CD8-positive, alpha-beta memory T cell (primary cell): ENCODE measurements at places on chromosomes 11 and 22. TPM values are rescaled to one million over a fixed set of nuclear protein-coding genes. Genes with fewer than 3 reads are reported as not detected.

GRCh38 chr11:130992788-130993187 lies 76.5 kb upstream of the SNX19 start:
- no peak for DNase-seq

GRCh38 chr11:93220078-93220477 lies 22.3 kb upstream of the SLC36A4 start:
- DNase-seq = no peak

DNA sequence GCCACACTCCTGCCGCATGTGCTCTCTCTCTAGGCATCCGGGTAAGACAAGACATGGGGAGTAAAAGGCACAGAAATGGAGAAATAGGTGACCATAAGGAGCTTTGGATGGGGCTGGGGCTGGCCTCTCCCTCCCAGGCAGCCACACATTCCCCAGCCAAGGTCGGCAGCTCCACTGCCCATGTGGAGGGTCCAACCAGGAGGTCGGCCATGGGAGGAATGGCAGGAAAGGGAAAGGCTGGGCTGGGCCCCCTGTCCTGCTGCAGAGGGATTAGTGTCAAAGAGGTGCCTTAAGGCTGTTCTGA lies 460 bp upstream of the MUC5AC start:
- DNase-seq = no peak

DNA sequence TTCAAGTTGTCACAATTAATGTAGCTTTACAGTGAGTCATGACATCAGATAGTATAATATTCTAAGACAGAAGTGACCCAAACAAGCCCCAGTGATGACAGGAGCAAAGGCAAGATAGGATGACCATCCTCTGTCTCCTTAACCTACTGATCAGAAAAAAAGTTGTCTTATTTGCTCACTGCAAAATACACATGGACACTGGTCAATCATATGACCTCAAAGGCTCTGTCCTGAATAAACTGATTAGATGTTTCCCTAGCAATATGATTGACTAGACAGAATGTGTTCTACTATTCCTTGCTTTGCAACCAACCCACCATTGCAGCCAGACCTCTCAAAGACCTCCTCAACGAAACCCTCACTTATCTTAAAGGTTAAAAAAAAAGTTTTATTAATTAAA lies 117.4 kb downstream of the SYN3 start:
- DNase-seq = no peak

GRCh38 chr11:69859275-69859934 lies 40.2 kb upstream of the FGF3 start:
- DNase-seq = no peak

- DNase-seq = no peak
Measured at GRCh38 chr11:75656044-75656727, 12.7 kb downstream of the MAP6 start.

DNA sequence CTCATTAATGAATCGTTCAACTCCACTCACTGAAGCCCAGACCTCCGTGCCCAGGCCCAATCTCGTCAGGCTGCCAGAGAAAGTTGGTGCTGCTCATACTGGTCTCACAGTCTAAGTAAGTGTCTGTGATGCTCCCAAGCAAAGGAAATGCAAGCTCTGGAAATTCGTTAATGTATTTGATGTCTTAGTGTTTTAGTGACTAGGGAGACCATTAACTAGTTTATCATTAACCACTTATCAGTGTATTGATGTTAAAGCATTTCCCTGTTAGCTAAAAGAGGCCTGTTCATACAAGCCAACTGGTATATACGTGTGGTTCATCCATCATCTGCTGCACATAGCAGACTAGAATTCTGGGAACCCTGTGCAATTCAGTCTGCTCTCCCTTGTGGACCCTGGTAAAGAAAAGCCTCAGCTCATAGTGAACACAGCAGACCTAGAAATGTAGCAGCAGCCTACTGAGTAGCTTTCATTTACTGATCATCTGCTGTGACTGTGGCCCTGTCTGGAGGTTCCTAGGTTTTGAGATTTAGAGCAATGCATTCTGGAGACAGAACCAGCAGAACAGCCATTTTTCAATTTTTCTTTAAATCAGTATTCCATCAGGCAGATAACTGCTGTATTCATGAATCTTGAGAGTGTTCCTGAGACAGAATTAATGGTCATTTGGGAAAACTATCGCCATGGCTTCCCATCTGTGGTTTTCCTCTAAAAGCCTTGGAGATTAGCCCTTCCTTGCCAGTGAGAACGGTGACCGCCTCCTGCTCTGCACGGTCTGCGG lies 15.7 kb upstream of the AIFM3 start:
- no peak for DNase-seq

- no peak for DNase-seq
Measured at GRCh38 chr22:31635638-31636306, 26.2 kb downstream of the PISD start.

- no peak for DNase-seq
Measured at GRCh38 chr11:35063488-35063931, 75.5 kb upstream of the CD44 start.

- peak; percentile 24 for DNase-seq
Measured at GRCh38 chr11:69515271-69516245, 34.1 kb downstream of the LINC01488 start.

DNA sequence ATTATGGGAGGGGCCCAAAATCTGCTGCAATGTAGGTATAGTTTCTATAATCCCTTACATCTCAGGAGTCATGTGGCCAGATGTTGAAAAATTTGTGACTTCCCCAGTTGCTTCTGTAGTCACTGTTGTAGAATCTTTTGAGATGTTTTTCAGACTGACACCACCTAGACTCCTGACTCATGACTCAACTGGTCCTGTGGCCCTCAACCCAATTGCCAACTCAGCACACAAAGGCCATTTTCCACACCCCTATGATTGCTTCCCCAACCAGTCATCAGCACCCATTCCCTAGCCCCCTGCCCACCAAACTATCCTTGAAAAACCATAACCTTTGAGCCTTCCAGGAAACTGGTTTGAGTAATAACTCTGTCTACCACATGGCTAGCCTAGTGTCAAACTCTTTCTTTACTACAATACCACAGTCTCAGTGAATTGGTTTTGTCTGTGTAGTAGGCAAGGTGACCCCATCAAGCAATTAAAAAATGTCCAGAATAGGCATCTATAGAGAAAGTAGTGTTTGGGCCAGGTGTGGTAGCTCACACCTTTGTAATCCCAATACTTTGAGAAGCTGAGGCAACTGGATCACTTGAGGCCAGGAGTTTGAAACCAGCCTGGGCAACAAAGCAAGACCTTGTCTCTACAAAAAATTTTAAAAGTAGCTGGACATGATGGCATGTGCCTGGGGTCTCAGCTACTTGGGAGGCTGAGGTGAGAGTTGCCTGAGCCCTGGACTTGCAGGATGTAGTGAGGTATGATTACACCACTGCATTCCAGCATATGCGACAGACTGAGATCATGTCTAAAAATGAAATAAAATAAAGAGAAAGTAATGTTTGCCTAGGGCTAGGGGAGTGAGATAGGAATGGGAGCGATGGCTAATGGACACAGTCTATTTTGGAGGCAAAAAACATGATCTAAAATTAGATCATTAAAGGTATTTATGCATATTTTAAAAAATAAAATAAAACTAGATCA lies 24.1 kb upstream of the FEZ1 start:
- DNase-seq = no peak

- no peak for DNase-seq
Measured at GRCh38 chr11:15770798-15771414, 585.4 kb downstream of the SOX6 start.

OR52A1 gene
- total RNA-seq = not detected

SHANK3 gene
- total RNA-seq = 0.07 TPM

CELSR1 gene
- 0.33 TPM for total RNA-seq

KDELR3 gene
- 0.33 TPM for total RNA-seq

ACRV1 gene
- total RNA-seq = not detected

MFNG gene
- 171 TPM for total RNA-seq
